ENCODE measurements at places on chromosomes 6 and 20.

- DNase-seq = no peak
These were observed at the start of gene MLIP for GRCh38 chr6:54111341-54112045. TSS of gene MLIP (plus strand) at chr6:54111443. CDS start at chr6:54111480, 37 bp downstream.

DNA sequence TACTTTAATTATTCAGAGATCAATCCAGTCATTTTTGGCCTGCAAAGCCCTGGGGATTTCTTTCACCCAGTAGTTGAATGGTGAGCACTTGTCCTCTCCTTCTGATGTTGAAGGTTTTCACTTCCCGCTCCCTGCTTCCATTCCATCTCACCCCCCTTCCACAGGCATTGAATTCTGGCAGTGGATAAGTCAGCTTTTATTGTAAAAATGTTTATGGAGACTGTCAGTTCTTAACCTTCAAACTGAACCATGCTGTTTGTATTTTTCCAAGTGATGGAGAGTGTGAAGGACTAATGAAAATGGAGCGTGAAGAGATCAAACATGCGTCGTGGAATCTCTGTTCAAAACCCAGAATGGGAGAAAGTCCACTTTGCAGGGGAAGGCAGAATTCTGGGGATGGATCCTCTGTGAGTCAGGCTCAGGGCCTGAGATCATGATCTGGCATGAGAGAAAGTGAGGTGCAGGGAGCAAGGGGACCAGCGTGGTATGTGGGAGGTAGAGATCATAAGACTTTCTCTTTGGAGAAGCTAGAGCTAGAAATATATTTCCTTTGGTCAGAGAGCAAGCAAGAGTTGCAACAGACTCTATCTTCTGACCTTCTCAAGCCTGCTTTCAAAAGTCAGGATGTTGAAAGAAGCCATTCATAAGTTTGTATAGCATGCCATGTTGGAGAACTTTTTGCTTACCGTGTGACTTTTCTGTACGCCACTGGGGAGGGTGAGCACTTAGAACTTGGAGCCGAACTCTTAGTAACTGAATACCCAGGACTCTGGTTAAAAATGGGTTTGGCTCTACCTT is 30.2 kb downstream of the ISM1 start:
- no peak for DNase-seq

- DNase-seq = peak; percentile 75
These were observed 235.3 kb downstream of the BTBD3 start for GRCh38 chr20:12152996-12153395.

- no peak for DNase-seq
These were observed 135.3 kb downstream of the SOBP start for GRCh38 chr6:107625264-107625663.

GRCh38 chr6:132479131-132479530 is 33.8 kb downstream of the STX7 start:
- no peak for DNase-seq

- DNase-seq = no peak
These were observed 21.5 kb downstream of the PLAGL1 start for GRCh38 chr6:143986463-143987065.

DNA sequence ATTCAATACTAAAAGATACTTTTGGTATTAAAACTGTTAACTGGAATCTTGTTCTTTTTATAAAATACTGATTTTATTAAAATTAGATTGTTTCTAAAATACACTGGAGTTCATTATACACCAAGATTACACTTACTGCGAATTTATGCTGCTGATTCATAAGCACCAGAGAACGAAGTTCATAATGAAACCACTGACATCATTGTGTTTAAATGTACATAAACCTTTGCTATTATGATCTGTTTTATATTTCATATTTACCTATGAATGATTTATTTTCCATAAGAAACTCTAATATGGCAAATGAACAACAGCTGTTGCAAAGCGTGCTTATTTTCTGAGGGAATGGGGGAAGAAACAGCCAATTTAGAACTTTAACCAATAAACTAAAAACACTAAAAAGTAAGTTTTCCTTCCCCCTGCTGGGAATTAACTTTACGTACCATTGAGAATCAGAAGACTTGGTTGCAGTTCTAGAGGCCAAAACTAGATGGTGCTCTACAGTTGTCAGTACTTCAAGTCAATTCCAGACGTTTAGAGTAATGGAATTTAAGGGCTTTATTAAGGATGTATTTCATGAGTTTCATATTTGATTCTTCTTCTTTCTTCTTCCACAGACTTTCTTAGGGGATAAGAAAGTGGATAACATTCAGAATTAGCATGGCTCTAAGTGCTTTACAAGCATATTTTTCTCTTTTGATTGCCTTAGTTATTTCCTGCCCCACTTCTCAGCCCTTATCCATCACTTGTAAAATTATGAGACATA is 30.8 kb upstream of the COL19A1 start:
- DNase-seq = peak; percentile 14

DNA sequence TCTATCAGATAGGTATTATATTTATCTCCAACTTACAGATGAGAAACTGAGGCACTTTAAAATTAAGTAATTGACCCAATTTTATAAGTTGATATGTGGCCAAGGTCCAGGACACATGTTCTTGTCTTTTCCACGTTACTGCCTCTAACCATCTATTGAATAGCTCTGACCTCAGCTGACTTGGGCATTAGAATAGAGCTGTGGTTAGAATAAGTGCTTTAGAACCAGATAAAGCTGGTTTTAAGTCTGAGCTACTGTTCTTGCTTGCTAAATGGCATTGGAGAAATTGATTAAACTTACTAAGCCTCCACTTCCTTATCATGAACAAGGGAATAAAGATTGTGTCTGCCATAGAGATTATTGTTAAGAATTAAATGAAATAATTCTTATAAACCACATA is 147.8 kb upstream of the DTNBP1 start:
- DNase-seq = no peak

DNA sequence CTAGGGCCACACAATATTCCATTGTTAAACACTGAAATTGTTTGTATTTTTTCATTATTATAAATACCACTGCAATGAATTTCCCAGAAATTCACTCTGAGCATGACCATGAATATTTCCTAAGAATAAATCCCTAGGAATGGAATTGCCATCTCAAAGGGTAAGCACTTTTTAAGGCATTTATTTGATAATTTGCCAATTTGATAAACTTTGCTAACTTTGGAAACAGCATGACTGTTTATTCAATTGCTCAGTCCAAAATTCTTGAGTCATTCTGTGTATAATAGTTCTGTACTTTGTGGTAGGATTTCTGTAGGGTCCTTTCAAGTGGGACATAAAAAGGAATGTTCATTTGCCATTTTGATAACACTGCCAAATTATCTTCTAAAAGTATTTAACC is 44.2 kb upstream of the TOX2 start:
- no peak for DNase-seq

- no peak for DNase-seq
These were observed 110.4 kb downstream of the ADGB start for GRCh38 chr6:146709036-146709622.

DNA sequence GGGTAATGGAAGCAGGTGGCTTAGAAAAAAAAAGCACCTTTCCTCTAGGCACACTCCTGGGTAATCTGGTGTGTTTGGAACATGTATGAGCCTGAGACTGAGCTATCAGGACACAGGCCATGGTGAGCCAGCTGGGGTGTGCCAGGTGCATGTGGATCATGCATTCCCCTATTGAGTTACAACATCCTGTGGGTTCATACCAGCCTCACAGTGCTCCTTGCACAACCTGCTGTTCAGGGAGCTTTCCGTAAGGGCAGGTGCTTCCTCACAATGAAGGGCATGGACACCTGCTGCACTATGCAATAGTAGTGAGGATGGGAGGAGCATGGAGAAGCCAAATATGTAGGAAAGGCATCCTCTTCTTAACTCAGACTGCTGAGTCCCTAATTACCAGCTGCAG is 197.2 kb upstream of the SUPT3H start:
- peak; percentile 88 for DNase-seq

- no peak for DNase-seq
These were observed 155.6 kb downstream of the DTNBP1 start for GRCh38 chr6:15507221-15507620.

DNA sequence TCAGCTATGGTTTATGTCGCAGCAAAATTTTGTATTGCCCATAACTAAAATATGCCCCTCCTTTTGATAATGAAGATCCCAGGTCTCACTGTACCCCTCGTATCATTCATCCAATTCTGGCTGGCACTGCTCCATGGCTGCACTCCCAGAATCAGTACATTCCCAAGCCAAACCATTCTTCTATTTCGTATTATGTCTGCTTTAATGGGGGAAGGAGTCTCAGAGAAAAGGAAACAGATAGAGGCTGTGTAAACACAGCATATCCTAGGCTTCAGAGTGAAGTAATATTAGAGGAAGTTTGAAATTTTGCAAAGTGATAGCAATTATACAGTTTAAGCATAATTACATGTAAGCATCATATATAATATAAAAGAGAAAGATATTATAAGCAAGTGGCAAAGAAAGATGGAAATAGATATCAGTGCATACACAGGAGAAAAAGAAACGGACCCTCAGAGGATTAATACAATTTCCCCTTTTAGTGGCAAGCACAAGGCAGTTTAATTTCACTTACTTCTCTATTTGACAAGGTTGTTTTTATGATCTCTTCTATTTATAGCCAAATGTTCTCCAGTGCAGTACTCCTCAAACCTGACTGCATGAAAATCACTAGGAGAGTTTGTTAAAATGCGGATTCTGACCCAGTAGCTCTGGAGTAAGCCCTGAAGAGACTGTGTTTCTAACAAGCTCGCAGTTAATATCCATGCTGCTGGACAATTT is 56.5 kb upstream of the TENT5A start:
- DNase-seq = no peak

- DNase-seq = peak; percentile 91
These were observed 428.2 kb downstream of the BMP2 start for GRCh38 chr20:7195704-7196103.

All from epithelial cell of prostate (primary cell).